Midbrain (tissue), 1 donor: ENCODE measurements at places on chromosomes 13 and 19.

- no peak for DNase-seq
Observed at GRCh38 chr19:39083983-39084731, at the start of gene ACP7. TSS of gene ACP7 (plus strand) at chr19:39084368. CDS start at chr19:39085270, 902 bp downstream.

- no peak for DNase-seq
Observed at GRCh38 chr13:95926231-95926630, 127.0 kb downstream of the UGGT2 start.

DNA sequence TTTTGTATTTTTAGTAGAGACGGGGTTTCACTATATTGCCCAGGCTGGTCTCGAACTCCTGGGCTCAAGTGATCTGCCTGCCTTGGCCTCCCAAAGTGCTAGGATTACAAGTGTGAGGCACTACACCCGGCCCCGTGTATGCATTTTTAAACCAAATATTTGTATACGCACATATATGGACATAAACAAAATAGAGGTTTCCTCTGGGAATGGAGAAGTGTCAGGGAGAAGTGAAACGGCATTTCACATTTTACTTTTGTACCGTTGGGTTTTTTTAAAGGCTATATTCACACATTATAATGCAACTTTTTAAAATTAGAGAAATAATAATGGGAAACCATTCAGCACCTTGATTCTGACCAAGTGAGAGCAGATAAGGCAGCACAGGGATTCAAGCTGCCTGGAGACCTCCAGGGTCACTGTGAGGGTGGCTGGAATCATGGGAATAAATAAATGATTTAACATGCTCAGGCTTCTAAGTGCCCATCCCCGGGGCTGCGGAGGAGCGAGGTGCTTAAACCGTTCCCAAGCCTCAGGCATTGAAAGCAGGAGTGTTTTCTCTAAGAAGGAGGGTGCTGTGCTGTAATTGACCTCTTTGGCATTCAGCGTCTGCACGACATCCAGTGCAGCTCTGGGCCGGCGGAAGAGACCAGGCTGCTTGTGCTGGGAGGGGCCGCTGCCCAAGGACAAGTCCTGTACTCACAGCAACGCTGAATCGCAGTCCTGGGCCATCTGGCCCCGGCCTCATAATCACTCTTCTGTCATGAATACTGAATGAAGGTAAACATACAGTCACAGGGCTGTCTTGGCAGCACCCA is 24.7 kb downstream of the GPR42 start:
- DNase-seq = no peak

DNA sequence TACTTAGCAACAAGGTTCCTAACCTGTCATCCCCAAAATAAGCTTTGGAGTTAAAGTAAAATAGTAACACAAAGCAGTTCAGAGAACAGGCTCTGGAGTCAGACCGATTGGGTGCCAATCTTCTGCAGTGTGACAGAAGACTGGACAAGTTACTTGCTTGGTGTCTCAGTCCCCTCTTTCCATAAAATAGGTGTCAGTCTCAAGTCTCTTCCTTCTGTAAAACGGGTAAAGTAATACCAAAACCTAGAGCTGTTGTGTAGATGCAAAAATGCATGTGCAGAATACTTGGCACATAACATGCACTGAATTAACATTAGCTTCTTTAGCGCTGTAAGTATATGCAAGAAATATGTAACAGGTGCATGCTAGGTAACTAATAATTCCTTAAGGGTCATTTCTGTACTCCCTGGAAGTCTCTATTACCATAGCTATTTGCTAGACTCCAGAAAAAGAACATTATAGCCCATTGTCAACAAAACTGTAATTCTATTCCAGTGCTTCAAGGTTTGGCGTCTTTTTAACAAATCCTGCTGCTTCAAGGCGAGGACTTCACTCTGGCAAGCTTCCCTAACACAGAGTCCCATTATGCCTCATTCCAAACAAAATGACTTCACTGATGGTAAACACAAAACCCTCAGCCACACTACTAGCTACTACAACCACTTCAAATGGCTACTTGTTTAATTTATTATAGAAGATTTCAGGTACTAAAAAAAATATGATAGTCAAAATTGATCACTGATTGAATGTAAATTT is 32.8 kb downstream of the ELF1 start:
- DNase-seq = peak; percentile 43

GRCh38 chr19:48997972-48998371 is 4.3 kb downstream of the RUVBL2 start:
- DNase-seq = no peak

DNA sequence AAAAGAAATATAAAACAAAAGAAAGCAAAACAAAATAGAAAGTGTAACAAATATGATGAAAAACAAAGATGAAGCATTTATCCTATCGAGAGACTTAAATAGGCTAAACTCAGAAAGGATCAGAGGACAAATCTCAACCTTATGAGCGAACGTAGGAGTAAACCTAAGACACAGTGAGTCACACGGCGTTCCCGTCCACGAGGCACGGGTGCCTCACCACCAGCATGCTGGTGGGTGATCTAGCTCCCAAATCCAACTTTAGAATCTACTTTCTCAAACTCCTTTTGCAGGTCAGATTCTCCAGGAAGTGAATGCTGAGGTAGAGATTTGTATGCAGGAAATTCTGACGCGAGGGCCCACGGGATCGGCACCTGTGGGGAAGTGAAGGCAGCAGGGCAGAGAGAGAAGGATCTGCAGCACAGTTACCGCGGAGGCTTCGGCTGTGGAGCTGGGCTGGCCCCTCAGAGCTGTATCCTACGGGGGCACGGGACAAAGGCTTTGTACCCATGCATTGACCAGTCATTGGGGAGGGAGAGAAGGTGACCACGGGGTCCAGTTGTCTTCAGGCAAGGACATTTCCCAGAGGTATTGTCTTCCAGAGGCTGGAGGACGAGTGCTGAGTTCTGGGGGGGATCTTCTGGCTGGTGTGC is 7.5 kb upstream of the MIER2 start:
- DNase-seq = no peak

DNA sequence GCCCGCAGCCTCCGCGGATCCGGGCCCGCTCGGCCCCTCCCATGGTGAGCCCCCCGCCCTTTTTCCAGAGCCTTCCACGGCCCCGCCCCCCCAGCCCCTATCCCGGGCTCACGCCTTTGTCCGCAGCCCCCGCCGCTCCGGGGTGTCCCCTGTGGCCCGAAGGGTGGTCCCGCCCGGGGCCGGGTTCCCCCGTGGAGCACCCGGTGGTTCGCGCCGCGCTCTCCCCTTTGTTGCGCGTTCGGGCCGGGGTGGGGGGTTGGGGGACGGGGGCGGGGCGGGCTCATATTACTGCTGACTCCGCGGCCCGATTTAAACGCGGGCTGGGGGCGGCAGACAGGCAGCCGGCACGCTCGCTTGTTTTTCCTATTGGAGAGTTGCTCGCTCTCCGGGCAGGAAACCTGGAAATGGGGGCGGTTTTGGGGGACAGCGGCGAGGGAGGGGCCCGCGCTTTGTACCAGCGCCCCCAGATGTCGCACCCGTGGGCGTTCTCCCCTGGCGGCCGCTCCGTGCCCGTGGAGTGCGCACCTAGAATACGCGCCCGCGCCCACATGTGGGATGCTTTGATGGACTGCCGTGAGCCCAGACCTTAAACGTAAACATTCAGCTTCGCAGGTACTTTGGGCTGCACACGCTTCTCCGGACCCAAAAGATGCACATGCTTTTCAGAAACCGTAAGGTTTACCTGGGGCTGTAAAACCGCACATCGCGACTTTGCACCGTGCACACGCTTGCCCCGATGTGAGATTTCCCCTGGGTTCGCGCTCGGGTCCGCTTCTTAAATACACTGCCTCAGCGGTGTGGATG is 699 bp downstream of the PTOV1 start:
- no peak for DNase-seq

DNA sequence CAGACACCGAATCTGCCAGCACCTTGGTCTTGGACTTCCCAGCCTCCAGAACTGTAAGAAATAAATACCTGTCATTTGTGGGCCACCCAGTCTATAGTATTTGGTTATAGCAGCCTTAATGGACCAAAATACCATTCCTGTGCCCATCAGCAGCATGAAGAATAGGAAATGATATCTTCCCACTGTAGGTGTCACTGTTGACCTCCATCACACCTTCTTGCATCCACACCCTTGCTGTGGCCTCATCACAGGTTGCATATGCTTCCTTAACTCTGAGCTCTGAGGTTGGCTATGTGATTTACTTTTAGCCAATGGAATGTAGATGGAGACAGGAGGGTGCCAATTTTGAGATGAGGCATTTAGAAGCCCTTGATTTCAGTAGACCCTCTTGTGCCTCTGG is 242.0 kb upstream of the TSHZ3 start:
- no peak for DNase-seq

- no peak for DNase-seq
Observed at GRCh38 chr13:31962731-31963370, 68.7 kb upstream of the FRY start.

DNA sequence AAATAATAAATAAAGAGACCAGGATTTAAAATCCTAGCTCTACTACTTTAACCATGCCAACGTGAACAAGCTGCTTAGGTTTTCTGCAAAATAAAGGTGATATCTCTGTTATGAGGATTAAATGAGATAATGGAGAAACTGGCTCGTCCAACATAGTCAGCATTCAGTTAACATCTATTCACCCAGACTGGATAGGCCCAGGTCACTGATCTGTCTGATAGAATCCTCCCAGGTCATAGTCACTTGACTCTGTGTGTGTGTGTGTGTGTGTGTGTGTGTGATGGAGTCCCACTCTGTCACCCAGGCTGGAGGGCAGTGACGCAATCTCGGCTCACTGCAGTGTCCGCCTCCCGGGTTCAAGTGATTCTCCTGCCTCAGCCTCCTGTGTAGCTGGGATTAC is 12.9 kb upstream of the RAB8A start:
- DNase-seq = no peak

GRCh38 chr19:54418030-54418929 is 3.0 kb downstream of the TTYH1 start:
- peak; percentile 60 for DNase-seq

DNA sequence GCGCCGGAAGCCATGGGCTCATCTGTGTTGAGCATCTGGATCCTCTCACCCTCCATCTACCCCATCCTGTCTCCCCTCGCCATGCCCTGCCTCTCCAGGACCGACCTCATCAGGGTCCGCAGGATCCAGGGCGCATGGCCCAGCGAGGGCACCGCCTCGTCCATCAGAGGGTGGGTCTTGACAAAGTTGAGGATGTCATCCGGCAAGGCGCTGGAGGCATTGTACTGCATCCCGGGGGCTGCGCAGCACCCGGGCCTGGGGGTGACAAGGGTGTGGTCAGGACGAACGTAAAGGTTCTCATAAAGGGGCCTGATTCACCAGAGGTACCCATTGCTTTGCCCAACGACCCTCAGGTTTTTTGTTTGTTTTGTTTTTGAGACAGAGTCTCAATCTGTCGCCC is 9.5 kb downstream of the SEMA6B start:
- DNase-seq = no peak

GRCh38 chr19:55479451-55480230 is 3.2 kb downstream of the ZNF628 start:
- DNase-seq = no peak

DNA sequence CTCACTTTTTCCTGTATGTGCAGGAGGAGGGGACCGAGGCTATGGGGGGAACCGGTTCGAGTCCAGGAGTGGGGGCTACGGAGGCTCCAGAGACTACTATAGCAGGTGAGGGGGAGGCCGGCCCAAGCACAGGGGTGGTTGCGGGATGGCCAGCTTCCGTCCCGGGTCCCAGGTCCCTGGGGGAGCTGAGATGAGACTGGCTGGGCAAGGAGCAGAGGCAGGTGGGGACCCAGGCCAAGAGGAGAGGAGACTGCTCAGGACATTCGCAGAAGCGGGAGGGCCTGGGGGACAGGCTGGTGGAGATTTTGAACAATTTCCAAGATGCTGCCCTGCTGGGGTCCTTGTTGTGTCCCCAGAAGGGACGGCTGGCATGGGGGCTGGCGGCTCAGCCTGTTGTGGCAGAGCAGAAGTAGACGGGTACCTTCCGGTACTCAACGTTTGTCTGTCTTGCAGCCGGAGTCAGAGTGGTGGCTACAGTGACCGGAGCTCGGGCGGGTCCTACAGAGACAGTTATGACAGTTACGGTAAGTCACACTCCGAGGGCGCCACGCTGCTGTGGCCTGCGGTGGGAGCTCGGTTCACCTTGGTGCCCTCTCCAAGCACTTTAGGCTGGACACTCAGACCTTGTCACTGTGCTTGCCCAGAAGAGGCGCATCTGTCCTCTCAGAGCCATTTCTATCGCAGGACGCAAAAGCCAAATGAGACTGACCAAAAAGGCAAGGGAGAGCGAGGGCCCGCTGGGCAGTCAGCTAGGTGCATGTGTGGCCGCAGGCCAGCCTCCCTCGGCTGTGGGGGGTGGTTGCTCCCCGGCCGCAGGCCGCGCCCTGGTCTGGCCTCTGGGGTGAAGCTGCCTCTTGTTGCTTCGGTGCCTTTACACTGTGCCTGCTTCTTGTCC is 2.6 kb downstream of the CIRBP start:
- no peak for DNase-seq

- DNase-seq = no peak
Observed at GRCh38 chr13:20547479-20547908, 19.5 kb upstream of the IFT88 start.

GRCh38 chr13:26976313-26976712 is 195.3 kb downstream of the USP12 start:
- DNase-seq = no peak

DNA sequence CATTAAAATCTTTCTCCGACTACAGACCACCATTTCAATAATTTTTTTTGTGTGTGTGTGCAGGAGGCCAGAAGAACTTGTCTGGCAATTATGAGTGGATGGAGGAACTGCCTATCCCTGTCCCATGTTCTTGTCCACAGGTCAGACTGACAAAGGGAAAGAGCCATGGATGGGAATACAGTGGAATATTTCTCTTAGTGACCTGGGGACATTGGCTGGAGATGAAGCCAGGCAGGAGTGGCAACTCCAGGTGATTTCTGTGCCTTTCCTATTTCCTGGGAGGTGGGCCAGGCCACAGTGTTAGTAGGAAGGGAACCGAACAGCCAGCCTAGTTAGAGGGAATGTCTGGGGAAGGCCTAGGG is 3.7 kb downstream of the PSG9 start:
- no peak for DNase-seq

DNA sequence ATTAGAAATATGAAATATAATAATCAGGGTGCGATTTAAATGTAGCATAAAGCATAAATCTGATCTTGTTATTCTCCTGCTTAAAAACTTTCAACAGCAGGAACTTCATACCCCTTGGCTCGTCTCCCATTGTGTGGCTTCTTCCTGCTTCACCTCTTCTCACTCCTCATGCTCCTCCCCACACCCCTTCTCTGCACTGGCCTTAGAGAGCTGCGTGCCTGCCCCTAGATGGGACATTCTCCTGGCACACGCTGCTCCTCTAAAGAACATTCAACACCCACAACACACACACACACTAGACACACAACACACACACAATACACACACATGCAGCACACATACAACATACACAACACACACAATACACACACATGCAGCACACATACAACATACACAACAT is 104.6 kb upstream of the RAP2A start:
- no peak for DNase-seq

DNA sequence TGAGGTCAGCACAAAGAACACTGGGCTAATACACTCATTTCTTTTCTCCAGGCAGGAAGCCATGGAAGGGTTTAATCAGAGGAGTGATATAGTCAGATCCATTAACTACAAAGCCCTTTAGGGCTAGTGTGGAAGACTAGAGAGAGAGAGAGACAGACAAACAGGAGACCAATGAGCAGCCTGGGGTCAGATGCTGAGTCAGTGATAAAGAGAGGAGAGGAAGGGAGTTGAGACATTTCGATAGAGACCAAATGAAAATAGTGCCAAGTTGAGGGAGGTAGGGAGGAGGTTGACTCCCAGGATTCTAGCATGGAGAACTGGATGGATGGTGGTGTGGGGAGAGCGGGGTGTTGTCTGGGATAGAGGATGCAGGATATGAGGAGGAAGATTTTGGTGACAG is 18.2 kb downstream of the ZNF473 start:
- no peak for DNase-seq

GRCh38 chr13:73266640-73267180 is 207.9 kb downstream of the KLF5 start:
- no peak for DNase-seq
